ENCODE measurements at places on chromosomes 11 and 22.

- H3K27ac ChIP-seq, result no peak overlapping the region
- no peak overlapping the region for H3K4me3 ChIP-seq
- no peak for DNase-seq
- H3K4me1 ChIP-seq, result no peaks in the 10 kb centered on the region
- peaks cover 2% of the 10 kb centered on the region for H3K36me3 ChIP-seq
- no peaks in the 10 kb centered on the region for H3K27me3 ChIP-seq
Observed at GRCh38 chr11:86418917-86419316, 44.2 kb downstream of the CCDC81 start.

GRCh38 chr11:92048415-92048814 lies 176.2 kb upstream of the FAT3 start:
- H3K27ac ChIP-seq, result no peak overlapping the region
- no peaks in the 10 kb centered on the region for H3K4me1 ChIP-seq
- no peak overlapping the region for H3K4me3 ChIP-seq

DNA sequence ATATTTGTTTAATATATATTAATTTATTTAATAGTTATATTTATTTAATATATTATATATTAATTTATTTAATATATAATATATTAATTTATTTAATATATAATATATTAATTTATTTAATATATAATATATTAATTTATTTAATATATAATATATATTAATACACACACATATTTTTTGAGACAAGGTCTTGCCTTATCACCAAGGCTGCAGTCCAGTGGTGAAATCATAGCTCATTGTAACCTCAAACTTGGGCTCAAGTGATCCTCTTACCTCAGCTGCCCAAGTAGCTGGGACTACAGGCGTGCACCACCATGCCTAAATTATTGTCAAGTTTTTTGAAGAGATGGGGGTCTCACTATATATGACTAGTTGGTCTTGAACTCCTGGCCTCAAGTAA lies 51.4 kb upstream of the DDI1 start:
- no peaks in the 10 kb centered on the region for H3K4me1 ChIP-seq
- H3K27me3 ChIP-seq, result no peaks in the 10 kb centered on the region
- no peaks in the 10 kb centered on the region for H3K36me3 ChIP-seq
- H3K4me3 ChIP-seq, result no peak overlapping the region
- no peak overlapping the region for H3K27ac ChIP-seq
- DNase-seq, result no peak

- H3K27ac ChIP-seq, result no peak overlapping the region
- no peak for DNase-seq
- no peaks in the 10 kb centered on the region for H3K27me3 ChIP-seq
- no peaks in the 10 kb centered on the region for H3K4me1 ChIP-seq
- H3K4me3 ChIP-seq, result no peak overlapping the region
Observed at GRCh38 chr22:43225609-43226008, 38.7 kb upstream of the TTLL12 start.

GRCh38 chr11:44695169-44695833 lies 31.5 kb upstream of the TSPAN18 start:
- H3K4me3 ChIP-seq, result no peak overlapping the region
- no peaks in the 10 kb centered on the region for H3K27me3 ChIP-seq
- no peaks in the 10 kb centered on the region for H3K4me1 ChIP-seq

GRCh38 chr22:44721213-44721612 lies 19.2 kb downstream of the PRR5 start:
- H3K27me3 ChIP-seq, result no peaks in the 10 kb centered on the region
- DNase-seq, result no peak
- no peak overlapping the region for H3K27ac ChIP-seq
- no peak overlapping the region for H3K4me3 ChIP-seq
- H3K4me1 ChIP-seq, result no peaks in the 10 kb centered on the region

GRCh38 chr11:74684661-74685060 lies 46.6 kb downstream of the CHRDL2 start:
- no peaks in the 10 kb centered on the region for H3K27me3 ChIP-seq
- no peak overlapping the region for H3K4me3 ChIP-seq
- peaks cover 15% of the 10 kb centered on the region for H3K4me1 ChIP-seq
- H3K36me3 ChIP-seq, result no peaks in the 10 kb centered on the region
- H3K27ac ChIP-seq, result no peak overlapping the region
- DNase-seq, result peak; percentile 45
